Activated T-helper 2 cell treated with anti-CD3 and anti-CD28 coated beads, Interferon-gamma antibody, Interleukin-2, Interleukin-4, amounts not matched to agents 10 μg/mL and 5 μg/mL and 100 μg/mL, durations not matched to agents 14 hours and 24 hours and 36 hours (primary cell): ENCODE measurements at places on chromosomes 2 and 18.

GRCh38 chr18:9831036-9831722, 54.6 kb upstream of the TXNDC2 start:
- no peak for DNase-seq

- DNase-seq, result no peak
Measured at GRCh38 chr2:20033322-20033721, 18.1 kb downstream of the LAPTM4A start.

- no peak for DNase-seq
Measured at GRCh38 chr2:60470340-60470739, 83.1 kb downstream of the BCL11A start.

DNA sequence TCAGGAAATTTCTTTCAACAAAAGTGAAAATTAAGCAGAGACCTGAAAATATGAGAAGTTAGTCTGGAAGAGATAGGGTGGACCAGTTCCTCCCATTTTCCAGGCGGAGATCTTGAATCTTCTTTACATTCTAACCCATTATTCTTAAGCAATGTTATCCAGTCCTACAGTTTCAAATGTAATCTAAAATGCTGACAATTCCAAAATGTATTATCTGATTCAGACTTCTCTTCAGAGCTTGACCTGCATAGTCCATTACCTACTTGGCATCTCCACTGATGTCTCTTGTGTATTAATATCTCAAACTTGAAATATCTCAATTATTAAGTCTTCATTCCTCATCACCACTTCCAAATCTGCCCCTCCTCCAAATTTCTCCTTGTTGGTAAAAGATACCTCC, 28.4 kb upstream of the SLC39A10 start:
- no peak for DNase-seq

DNA sequence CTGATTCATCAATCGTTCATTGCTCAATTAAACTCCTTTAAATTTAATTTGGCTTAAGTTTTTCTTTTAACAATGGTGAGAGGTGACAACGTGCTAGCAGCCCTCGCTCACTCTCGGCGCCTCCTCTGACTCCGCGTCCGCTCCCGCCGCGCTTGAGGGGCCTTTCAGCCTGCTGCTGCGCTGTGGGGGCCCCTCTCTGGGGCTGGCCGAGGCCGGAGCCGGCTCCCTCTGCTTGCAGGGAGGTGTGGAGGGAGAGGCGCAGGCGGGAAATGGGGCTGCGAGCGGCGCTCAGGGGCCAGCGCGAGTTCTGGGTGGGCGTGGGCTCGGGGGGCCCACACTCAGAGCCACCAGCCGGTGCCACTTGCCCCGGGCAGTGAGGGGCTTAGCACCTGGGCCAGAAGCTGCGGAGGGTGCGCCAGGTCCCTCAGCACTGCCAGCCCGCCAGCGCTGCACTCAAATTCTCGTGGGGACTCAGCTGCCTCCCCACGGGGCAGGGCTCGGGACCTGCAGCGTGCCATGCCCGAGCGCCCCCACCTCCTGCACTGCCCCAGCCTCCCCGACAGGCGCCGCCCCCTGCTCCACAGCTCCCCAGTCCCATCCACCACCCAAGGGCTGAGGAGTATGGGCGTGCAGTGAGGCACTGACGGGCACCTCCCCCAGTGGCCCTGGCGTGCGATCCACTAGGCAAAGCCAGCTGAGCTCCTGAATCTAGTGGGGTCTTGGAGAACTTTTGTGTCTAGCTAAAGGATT, 19.6 kb downstream of the ANKMY1 start:
- no peak for DNase-seq

- DNase-seq, result no peak
Measured at GRCh38 chr2:220915092-220915623, 656.9 kb downstream of the EPHA4 start.

DNA sequence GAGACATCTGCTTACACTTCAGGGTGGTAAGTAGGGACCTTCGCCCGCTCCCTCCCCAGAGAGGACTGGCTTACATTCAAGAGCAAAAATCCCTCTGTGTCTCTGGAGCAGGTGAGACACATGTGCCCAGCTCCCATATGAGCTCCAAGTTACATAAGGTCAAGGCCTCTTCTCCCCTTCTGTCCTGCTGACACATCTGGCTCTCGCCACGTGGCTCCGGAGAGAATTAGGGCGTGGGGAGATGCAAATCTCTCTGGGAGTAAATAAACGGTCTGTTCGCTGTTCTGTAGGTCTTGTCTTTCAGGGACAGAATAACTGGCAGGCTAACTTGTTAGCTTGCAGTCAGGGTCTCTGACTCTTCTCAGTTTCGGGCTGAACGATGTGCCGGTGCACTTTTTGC, 16.2 kb downstream of the MRO start:
- no peak for DNase-seq

DNA sequence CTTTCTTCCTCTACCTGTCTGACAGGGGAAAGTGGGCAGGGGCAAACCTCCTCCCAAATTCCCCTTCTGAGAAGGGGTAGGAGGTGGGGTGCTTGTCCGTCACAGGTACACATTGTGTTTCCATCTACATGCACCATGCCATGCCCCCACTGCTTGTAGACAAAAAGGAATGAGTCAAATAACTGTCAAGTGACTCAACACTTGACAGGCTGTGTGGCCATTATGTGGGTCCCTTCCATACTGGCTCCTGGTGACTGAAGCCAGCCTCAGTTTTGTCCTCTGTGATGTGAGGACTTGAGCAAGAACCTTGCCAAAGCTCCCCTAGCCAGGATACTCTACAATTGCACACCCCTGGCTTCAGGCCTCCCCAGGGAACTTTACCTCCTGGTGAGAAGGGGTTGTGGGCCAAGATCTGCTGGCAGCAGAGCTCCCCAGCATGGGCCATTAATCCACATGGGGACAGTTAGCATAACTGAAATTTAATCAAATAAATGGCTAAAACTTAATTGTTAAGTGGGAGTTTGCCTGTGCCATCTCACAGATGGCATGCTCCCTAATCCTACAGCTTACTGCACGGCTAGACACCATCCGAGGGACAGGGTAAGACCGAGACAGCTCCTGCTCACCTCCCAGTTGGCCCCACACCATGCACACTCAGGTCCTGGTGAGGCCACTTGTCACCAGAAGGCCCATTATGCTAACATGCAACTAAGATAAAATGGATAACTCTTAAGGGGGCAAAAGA, 140.2 kb downstream of the BCL11A start:
- no peak for DNase-seq

- DNase-seq, result no peak
Measured at GRCh38 chr2:75586971-75587370, 26.2 kb upstream of the EVA1A start.

DNA sequence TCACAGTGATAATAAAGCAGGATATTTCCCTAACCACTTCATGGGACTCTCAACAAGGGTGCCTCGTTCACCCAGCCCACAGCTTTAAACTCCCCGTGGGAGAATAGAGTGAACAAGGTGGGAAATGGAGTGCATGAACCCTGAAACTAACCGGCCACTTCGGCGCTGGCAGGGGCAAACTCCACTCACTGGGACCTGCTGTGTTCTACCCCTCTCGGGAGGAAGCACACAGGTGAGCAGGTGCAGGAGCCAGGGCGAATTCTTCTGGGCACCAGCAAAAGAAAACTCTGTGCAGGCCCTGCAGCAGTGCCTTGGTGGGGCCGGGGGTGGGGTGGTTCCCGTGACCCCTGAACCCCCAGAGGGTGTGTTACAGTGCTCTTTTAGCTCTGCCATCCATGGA, 2029.1 kb upstream of the LRRTM1 start:
- no peak for DNase-seq

DNA sequence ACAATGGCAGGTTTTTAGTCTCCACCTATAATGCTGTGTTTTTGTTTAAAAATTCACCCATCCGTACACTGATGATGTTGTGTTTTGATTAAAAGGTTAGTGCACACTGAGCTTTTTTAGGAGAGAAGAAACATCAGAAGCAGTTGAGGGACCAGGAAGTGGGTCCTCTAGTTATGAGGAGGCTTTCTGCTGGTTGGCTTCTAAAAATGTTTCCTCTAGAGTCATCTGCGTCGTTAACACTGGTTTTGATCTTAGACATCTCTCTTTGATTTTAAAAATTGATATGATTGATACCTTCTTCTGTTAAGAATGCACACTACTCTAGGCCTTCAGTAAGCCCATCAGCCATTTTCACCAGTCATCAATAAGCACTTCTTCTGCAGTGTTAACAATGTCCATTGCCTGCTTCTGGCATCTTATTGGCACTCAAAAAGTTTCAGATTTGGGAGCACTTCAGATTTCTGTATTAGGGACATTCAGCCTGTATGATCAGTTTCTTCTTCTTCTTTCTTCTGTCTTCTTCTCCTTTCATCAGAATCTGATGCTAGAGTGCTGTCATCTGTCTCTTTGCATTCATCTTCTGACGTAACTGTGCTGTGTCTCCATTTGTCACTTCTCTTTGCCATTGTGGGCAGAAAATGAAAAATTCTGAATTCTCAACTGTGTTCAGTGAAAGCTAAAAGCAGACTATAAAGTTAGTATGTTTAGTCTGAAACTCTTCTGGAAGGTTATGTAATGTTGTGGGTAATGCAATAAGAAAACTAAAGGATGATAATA, 56.3 kb downstream of the PHLPP1 start:
- DNase-seq, result no peak

DNA sequence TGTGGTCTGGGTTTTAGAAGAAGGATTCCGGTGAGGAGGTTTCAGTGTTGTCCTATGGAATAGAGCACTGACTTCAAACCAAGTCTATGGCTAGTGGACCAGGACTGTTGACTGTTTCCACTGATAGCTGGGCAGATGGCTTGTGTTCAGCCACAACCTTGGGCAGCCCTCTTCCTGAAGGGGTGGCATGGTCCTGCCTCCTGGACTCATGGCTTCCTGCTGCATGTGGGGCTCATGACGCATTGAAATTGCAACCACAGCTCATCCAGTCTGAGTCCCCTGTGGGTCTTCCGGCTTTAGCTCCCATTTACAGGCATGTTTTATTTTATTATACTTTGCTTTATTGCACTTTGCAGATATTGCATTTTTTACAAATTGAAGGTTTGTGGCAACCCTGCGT, 105.0 kb downstream of the B3GNT2 start:
- no peak for DNase-seq

DNA sequence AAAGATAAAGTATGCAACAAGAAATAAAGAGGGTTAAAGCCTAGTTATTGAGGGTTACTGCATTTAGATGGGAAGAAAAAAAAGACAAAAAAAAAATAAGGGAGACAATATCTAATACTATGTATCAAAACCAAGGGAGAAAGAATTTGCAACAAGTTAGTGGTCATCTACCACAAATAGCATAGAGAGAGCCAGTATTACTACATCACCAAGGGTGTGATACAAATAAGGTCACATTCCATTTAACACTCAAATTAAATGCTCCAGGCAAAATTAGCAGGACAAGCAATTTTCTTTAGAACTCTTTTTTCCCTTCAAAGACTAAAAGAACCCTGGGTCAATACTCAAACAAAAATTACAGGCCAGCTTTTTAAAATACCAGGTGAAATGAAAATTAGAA, 115.1 kb upstream of the GULP1 start:
- no peak for DNase-seq

DNA sequence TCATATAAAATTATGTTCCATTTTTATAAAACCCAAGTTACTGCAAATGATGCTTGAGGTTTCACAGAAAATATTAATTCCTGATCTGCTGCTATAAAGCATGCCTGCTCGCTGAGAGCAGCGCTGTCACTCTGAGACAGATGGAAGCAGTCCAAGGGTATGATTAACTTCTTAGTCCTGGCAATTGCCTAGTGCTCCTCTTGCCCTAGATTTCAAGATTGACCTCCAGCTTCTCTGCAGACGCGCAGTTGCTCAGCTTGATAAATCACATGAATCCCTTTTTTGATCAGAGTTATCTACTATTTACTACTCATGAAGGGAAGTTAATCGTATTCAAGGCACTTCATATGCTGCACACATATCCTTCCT, 154.6 kb upstream of the REV1 start:
- no peak for DNase-seq

GRCh38 chr18:37565101-37565976, at the start of gene CELF4:
Gene CELF4, minus strand, starts transcription at chr18:37565798.
- DNase-seq, result no peak

GRCh38 chr18:77622009-77622692, 372.5 kb downstream of the GALR1 start:
- no peak for DNase-seq

DNA sequence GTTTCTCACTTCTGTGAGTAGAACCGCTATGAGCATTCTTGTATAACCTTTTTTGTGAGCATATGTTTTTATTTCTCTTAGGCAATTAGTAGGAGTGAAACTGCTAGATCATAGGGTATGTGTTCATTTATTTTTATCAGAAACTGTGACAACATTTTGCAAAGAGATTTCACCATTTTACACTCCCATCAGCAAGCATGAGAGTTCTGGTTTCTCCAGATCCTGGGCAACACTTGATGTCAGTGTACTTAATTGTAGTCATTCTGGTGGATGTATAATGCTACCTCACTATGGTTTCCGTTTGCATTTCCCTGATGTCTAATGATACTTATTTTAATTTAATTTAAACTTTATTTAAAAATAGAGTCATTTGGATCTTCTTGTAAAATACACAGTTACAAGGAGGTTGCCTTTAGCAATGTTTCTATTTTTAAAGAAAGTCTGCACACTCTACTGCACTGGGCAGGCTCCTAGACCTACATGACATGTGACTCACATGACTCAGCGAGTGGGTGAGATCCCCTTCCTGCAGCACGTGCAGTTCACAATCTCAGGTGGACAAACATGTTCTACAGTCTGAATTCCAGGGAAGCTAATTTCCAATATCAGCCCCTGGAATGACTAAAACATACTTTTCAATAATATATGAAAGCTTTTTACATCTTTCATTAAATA, 127.0 kb upstream of the BCL2L11 start:
- DNase-seq, result no peak

DNA sequence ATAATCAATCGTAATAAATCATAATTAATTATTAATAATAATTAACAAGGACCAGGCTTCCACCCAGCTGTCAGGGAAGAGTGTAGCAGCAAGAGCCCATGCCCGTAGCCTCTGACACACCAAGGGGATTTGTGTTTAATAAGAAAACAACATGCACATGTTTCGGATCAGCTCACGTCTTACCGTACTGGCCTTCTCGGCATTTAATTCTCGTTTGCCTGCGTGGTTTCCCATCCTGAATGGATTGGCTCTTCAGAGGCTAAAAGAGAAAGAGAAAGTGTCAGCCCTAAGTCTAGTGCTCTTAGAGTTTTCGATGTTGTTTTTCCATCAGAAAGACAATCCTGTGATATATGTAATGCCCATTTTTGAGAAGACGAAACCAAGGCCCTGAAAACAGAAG, 27.6 kb downstream of the MBP start:
- DNase-seq, result no peak

- DNase-seq, result no peak
Measured at GRCh38 chr2:165952741-165953211, 800 bp downstream of the TTC21B start.

GRCh38 chr2:63537306-63537705, 51.0 kb downstream of the WDPCP start:
- no peak for DNase-seq

DNA sequence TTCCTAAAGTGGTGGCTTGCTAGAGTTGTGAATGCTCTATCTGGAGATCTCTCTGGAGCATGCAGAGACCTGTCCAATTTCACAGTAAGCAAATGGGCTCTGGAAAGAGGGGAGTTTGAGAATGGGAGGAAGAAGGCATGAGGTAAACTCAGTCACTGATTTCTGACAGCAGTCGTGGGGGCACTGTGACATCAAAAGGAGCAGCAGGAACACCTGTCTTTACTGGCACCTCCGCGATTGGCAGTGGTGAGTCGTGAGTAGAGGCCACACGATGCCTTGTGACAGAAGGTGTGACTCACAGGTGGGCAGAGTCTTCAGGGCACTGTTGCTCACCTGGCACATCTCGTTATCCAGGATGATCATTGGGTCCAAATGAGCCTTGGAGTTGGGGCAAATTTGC, 38.8 kb upstream of the CAVIN2 start:
- DNase-seq, result no peak

- DNase-seq, result no peak
Measured at GRCh38 chr2:216636551-216637450, 3.6 kb downstream of the IGFBP2 start.
